Right lobe of liver (tissue), 6 donors: ENCODE measurements at places on chromosomes 11 and 22.
A peak's percentile ranks its signal among the peaks of the same experiment; 100 is the strongest.

- DNase-seq: peak; percentile 41
Measured at GRCh38 chr11:62012832-62013461, 45.5 kb upstream of the FTH1 start.

GRCh38 chr11:10657308-10658271 lies 36.0 kb downstream of the IRAG1 start:
- no peak for DNase-seq

DNA sequence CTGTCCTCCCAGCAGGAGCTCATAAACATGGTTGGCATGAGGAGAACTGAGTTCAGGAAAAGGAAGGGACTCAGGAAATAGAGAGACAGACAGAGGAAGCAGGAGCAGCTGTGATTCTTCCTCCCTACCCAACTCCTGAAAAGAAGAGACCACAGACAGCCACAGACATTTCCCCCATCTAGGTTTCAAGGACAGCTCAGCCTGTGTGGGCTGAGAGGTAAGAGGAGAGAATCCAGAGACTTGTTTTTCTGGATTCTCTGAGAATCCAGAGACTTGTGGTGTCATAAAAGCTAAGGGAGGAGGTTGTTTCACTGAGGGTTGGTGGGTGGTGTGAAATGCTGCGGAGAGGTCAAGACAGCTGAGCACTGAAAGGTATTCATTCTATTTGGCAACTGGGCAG lies 19.0 kb upstream of the STK33 start:
- no peak for DNase-seq

DNA sequence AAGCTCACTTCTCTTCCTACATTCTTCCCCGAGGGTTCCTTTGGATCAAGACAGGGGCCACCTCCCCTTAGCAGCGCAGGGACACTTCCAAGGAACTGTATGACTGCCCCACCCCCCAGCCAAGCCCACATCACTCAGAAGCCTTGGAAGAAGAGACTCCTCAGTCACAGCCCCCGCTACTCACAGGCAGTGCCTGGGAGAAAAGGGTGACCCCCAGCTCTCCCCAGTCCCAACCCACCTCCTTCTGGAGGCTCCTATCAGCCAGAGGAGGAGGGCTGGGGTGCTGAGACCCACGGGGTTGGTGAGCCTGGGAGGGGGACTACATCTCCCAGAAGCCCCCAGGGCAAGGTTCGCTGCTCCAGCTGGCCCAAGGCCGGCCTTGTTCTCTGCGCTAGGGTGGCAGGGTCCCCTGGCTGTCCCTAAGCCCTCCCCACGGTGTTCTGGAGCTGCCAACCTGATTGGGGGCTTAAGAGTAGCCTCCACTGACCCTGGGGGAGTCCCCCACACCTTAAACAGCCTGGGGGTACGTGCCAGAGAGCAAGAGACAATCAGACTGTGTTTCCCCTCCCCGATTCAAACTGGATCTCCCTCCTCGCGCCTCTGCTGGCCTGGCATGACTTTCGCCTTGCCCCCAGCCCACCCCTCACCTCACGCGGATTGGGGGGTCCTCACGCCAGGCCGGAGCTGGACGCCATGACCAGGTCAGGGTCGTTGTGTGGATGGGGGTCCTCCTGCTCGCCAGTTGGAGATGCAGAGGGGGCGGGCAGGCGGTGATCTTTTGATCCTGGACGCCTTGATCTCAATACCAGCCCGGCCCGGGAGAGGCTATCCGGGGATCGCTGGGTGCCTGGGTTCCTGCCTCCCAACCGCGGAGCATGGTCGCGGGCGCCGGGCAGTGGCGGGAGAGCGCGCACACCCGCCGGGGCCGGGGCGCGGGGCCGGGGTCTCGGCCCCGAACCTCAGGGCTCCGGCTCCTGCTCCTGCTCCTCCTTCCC lies 838 bp downstream of the BCL9L start:
- DNase-seq: peak; percentile 51

GRCh38 chr11:93942176-93942575 lies 79.0 kb upstream of the HEPHL1 start:
- no peak for DNase-seq

DNA sequence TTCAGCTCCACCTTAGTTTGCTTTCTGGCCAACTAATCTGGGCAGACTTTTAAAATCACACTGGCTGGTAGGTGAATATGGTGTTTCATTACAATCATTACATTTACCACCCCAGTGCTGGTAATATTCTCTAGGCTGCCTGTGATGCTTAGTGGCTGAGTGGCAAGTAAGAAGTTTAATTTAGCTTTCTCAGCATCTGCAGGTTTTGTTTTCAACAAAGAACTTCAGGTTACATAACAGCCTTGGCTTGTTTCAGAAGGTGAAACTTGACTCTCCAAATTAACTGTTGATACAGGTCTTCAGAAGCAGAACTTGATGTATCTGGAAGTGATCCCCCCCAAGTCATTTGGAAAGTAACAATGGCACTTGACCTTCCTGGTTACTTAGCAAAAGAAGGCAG lies 423.3 kb upstream of the CCDC90B start:
- no peak for DNase-seq

DNA sequence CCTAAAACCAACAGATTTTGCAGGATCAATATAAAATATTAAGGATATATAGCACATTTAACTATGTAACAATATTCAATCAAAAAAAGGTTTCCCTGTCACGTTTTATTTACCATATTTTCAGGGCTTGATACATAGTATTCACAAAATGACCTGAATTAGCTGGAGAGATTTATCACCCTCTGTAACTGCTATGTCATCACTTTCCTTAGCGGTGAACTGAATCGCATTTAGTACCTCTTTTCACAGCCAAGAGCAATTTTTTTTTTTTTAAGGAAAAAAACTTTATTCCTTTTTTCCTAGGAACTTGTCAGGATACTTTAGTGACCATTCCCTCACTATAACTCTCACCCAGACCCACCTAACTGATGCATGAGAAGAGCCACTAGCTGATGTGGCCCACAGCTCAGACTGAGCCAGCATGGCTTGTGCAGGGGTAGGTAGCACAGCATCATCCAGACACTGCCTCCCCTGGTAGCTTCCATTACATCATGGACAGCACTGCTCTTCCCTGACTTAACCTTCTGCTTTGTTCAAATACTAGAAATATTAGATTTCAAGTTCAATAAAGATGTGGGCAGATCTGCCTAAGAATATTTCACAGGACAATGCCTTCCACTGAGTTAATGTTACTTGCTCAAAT lies 17.0 kb upstream of the GPR83 start:
- no peak for DNase-seq

GRCh38 chr11:96211436-96211835 lies 131.6 kb downstream of the MAML2 start:
- DNase-seq: no peak

DNA sequence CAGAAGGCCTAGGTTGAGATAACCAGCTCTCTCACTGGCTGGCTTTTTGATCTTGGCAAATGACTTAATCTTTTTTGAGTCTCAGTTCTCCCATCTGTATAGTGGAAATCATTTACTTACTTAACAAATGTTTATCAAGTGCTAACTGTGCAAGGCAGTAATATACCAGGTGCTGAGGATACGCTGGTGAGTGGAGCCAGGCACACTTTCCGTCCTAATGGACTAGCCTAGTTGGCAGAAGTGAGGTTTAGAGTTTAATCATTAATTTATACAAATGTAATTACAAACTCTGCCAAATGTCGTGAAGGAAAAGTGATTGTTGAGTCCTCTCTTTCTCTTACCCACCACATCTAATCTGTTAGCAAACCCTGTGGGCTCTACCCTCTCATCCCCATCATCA lies 33.3 kb downstream of the EXT2 start:
- no peak for DNase-seq

DNA sequence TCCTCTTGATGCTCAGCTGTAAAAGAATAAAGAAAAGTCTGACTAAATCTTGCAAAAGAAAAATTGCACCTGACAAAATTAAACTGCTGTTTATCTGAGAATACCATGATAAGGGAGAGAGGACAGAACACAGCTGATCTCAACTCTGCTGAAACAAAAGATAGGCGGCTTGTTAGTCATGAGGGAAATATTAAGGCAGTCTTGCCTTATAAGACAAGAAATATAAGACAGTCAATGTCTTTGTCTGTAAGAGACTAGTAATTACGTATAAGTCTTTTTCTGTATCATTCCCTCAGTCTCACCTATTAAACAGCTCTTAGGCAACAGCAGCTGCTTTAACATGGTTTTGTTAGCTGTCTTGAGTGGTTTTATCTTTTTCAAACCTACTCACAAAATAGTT lies 296.6 kb downstream of the LUZP2 start:
- no peak for DNase-seq

GRCh38 chr11:67054346-67054835 lies 2.3 kb upstream of the RHOD start:
- DNase-seq: peak; percentile 75

DNA sequence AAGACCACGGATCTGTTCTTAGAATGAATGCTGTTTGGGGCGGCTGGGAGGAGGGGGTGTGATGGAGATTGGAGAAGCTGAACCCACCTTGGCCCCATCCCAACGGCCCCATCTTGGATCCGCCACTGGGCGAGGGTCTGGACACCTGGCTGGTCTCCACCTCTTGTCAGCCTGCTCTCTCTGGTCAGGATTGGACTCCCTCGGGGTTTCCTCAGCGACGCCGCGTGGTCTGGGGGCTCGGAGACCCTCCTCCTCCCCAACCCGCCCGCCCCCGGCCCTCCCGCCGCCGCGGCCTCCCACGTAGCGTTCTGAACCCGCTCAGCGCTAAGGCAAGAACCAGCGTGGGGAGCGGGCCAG lies 4.3 kb upstream of the FLI1 start:
- peak; percentile 50 for DNase-seq

GRCh38 chr22:45472426-45472825 lies 30.3 kb upstream of the FBLN1 start:
- no peak for DNase-seq

DNA sequence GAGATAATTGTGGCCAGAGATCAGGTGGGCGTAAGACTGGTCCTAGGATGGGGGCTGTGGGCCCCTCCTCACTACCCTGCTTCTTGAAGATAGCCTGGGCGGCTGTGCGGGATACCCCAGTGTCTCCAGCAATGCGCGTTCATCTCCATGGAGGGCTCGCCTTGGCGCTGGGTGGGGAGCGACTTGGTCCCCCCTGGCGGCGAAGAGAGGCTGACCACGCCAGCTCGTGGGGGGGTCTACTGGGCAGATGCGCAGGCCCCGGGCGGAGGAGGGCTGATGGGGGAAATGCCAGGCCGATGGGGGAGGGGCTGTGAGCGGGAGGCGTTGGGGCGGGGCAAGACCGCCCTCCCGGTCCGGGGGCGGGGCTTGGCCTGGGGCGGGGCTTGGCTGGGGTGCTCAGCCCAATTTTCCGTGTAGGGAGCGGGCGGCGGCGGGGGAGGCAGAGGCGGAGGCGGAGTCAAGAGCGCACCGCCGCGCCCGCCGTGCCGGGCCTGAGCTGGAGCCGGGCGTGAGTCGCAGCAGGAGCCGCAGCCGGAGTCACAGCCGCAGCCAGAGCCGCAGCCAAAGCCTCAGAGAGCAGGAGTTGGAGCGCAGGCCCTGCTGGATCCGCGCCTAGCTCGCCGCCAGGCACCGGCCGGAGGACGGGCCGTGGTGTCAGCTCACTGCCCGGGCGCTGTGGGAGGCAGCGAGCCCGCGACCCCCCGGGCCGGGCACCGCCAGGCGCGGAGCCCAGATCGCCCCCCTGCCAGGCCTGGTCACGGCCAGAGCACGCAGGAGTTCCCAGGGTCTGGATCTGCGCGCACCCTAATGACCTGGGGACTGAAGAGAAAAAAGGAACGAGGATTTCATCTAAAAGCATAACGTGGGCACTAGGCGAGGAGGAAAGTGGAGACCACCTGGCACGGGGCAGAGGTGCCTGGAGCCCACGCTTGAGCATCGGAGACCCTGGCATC lies at the start of gene SLC35E4:
SLC35E4 (plus strand) TSS at position 509 of the 953 bp plus-strand sequence. CDS start 670 bp downstream, outside the sequence.
- peak; percentile 97 for DNase-seq

GRCh38 chr22:47023871-47024270 lies 261.4 kb downstream of the TBC1D22A start:
- no peak for DNase-seq

DNA sequence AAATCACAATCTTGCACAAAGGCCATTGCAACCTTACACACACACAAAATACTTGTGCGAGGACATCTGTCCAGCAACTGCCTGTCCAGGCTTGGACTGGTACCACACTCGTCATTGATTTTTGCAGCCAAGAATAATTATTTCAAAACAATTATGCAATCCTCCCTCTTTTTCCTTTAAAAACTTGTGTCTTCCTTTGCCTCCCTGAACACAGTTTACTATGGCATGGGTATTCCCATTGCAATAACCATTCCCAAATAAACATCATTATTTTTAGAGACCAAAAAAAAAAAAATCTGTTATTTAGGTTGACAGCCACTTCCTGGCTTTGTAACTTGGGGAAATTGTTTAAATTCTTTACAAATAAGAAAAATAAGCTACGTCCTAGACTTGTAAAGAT lies 54.0 kb downstream of the C11orf91 start:
- no peak for DNase-seq

GRCh38 chr11:116981266-116981885 lies 116.9 kb downstream of the SIK3 start:
- no peak for DNase-seq

GRCh38 chr22:42286205-42286604 lies 15.8 kb upstream of the TCF20 start:
- DNase-seq: no peak

DNA sequence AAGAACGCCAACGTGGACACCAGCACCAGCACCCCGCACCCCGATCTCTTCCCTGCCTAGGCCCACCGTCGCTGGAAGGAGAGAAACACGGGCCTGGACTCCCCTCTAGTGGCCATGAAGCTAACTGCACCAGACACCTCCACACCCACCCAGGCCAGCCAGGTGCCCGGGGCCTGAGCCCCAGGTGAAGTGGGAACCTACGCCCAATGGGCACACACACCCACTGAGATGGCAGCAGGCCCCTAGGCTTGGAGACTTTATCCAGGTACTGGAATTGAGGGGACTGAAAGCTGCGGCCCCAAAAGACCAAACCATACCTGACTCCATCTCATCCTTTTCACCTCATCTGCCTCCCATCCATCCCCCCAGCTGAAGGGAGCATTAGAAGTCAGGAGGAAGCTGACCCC lies 81.0 kb downstream of the BUD13 start:
- DNase-seq: no peak

DNA sequence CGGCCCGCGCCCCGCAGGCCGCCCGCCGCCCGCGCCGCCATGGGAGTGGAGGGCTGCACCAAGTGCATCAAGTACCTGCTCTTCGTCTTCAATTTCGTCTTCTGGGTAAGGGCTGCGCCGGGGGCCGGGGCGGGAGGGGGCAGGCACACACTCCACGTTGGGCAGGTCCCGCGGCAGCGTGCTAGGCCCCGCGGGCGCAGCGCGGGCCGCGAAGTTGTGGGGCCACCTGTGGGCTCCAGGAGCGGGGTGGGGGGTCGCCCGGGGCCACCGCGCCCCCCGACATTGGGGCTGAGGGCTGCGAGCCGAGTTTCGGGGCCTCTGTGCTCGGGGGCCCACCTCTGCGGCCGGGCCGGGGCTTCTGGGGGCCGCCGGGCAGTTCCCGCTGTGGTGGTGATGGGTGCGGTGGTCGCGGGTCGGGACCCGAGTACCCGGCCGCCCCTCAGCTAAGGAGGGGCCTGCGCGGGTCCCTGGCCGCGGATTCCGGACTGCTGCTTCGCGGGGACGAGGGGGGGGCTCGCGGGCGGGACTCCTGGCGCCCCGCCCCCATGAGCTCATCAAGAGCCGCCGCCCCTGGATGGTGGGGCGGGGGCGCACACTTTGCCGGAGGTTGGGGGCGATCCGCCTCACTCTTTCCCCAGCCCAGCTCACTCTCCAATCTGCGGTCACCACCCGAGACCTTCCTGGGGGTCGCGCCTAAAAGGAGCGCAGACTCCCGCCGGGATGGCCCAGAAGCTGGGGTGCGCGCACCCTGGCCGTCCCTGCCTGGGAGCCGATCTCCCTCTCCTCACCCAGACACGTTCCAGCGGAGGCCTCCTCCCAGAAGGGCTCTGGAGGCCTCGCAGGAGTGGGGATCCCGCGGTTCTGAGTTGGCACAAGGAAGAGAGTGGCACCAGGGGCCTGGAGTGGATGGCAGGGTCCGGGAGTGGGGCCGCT lies 667 bp downstream of the CD81 start:
- peak; percentile 78 for DNase-seq
